ENCODE measurements at places on chromosomes 11 and 22.

GRCh38 chr11:103384652-103385051, 275.4 kb downstream of the DYNC2H1 start:
- no peak for DNase-seq

DNA sequence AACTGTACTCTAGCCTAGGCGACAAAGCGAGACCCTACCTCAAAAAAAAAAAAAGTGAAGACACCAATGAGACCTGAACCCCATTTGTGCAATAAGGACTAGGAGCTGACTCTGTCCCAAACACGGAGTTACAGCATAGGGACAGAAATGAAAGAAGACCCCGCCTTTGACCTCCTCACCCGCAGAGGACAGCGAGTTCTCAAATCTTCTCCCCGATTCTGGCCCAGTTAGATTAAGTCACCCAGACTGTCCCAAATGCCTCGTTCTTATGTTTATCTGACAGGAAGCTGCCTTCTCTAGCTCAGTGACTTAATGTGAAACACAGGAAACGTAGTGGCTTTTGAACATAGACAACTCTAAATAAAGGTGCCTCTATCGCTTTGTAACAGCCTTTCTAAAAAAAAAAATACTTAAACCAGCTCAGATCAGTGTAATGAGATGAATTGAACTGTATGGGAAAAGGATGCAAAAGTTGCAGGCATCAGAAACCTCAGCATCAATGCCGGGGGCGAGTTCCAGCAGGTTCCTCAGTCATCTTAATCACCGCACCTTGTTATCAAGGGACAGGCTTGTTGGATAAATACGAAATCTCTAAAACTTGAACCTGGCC, 10.6 kb downstream of the MYH9 start:
- DNase-seq, result peak; percentile 54

GRCh38 chr11:64138398-64138797, 27.5 kb downstream of the MACROD1 start:
- DNase-seq, result no peak

DNA sequence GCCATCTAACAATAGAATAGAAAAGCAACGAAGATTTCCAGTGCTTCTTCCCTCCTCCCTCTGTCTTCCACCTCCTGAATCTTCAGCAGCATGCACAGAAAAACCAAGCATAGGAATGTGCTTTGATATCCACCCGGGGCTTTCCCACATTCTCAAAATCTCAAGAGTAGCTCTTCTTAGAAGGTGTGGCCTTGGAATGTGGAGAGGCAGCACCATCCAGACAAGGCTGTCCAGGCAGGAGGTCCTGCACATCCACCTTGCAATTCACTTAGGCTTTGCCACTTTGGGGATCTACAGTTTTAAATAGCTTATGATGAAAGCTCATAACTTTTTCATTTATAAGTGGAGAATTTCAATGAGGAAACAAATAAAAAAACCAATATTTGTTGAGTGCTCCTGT, 72.9 kb downstream of the KIRREL3 start:
- no peak for DNase-seq

- no peak for DNase-seq
Measured at GRCh38 chr22:47586038-47586437, 823.6 kb downstream of the TBC1D22A start.

DNA sequence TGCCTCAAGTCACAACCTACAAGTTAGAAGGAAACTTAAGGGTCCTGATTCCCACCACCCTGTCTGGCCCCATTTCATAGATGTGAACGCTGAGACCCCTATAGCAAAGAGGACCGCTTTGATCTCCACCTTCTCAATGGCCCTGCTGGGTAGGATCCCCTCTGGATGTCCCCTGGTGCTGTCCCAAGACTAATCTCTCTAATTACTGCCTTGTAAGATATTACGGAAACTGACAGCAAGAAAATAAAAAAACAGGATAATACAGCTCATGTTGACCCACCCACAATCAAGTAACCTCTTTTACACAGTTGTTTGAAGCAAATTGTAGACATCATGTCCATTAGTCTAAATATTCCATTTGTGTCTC, 20.9 kb downstream of the IGLL5 start:
- DNase-seq, result no peak

DNA sequence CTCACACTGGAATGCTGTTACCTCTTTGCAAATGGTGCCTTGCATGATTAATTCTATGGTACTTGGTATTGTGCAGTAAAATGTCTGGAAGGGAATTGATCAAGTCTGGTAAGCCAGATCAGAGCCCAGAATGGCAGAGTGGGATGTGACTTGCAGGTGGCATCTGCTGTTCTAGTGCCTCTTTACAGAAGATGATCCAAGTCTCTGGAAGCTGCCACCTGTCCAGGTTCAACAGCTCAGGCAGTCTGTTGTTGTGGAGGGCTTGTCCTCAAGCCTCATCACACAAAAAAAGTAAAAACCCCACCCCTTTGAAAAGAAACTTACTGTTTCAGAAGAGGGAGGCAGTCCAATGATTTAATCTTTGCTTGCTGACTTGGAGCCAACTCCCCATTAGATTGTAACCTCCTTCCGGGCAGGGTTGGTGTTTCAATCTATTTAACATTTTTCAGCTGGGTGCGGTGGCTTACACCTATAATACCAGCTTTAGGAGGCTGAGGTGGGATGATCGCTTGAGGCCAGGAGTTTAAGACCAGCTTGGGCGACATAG, 17.1 kb downstream of the ZNRF3 start:
- DNase-seq, result no peak

- no peak for DNase-seq
Measured at GRCh38 chr11:76212086-76213035, 6.1 kb upstream of the WNT11 start.

DNA sequence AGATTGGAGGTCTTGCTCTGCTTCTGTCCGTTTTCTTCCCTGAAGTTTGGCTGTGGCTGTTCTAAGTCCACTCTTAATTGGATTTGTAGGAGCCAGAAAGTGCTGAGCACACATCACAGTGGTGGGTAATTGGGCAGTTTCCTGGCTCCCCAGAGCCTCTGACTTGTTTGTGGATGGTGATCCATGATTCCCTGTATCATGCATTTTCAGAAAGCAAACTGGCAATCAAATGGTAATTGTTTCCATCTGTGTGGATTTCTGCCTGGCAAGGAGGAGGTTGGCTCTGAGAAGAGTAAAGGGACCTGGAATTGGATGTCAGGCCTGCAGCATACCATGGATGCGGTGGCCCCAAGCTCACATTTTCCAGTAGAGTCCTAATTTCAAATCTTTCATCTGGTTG, 49.5 kb downstream of the PPFIBP2 start:
- DNase-seq, result no peak

DNA sequence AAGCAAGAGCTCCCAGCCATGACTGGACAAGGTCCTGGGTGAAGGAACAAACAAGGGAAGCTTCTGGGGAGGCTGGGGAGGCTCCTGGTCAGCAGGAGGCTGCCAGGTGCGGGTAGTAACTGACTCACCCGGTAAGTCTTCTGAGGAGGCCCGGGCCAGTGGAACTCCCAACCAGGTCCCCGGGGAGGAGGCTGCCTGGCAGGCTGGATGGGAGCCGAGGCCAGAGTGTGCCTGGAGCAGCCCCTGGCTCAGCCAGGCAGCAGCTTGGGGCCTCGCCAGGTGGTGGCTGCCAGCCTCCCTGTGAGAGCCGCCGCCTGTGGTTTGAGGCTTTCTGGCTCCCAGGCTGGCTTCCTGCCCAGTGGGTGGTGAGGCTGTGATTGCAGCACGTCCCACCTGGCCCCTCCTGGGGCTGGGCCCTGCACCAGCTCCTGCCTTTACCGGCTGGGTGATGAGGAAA, 46.2 kb downstream of the IGF2 start:
- no peak for DNase-seq

GRCh38 chr11:69005183-69005630, 7.8 kb downstream of the MRGPRF start:
- no peak for DNase-seq

DNA sequence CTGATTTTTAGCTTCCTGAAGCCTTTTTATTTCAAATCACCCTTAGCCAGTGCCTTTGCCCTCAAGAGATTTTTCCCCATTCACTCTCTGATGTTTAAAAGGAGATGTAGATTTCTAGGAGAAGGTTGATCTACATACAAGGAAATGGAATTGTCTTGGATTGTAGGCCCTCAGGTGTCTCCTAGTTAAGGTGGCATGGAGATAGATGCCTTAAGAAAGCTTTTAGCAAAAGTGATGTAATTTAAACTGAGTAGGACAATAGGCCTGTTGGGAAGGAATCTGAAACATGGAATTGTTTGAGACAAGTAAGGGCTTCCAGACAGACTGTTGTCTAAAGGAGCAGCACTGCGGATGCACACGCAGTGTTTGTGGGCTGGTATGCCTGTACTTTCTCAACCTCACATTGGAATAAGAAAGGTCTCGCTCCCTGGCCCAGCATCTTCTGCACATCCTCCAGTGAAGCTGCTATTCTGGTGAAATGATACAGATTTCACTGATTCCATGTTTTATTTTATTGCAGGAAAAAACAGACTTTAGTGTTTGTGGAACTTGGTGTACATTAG, 69.8 kb upstream of the SLC25A18 start:
- no peak for DNase-seq

GRCh38 chr22:24485170-24485569, 10.0 kb upstream of the UPB1 start:
- no peak for DNase-seq

DNA sequence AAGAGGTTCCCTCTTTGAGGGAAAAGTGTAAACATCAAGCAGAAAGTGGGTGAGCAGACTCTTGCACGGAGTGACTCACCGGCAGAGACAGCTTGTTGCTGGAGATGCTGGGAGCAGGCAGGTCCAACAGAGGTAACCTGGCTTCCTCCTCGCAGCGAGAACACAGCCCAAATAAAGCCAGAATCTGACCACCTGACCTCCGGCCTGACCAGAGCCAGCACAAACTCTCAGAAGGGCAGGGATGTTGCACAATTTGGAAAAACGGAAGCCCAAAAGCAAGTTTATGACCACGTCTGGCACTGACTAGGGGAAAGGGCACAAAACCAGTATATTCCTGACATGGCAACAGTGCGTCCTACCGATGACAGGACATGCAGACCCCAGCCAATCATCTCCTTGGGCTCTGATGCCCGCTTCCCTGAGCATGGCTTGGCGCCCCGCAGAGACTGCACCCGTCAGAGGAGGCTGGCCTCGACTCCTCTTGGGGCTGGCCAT, 5.4 kb downstream of the SMCO4 start:
- peak; percentile 55 for DNase-seq

DNA sequence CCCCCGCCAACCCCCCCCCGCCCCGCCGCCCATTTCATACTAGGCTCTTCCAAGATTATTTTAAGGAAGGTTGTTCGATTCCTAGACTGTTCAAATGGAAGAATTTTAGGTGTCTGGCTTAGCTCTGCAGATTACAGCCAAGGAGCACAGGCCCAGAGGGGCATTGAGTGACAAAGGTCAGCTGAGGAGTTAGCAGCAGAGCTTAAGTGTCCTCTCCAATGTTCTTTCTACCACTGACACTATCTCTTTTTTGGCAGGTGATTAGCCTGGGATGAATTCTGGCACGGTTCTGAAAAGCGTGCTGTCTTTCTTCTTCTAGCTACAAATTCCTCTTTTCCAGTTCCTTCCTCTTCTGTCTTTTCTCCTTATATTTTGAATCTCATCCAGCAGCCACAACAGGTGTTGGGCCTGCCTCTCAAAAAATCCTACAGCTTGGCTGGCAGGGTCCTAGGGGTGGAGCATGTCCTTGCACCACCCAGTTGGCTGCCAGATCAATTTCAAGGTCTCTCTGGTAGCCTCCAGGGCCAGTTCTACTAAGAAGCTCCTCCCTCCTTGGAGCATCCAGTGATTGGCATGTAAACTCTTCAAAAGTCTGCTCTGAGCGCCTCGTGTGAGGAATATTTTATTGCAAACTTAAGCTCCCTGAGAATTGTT, 23.0 kb downstream of the KCNE3 start:
- DNase-seq, result no peak

GRCh38 chr11:17563231-17563646, 16.2 kb downstream of the OTOG start:
- DNase-seq, result no peak

DNA sequence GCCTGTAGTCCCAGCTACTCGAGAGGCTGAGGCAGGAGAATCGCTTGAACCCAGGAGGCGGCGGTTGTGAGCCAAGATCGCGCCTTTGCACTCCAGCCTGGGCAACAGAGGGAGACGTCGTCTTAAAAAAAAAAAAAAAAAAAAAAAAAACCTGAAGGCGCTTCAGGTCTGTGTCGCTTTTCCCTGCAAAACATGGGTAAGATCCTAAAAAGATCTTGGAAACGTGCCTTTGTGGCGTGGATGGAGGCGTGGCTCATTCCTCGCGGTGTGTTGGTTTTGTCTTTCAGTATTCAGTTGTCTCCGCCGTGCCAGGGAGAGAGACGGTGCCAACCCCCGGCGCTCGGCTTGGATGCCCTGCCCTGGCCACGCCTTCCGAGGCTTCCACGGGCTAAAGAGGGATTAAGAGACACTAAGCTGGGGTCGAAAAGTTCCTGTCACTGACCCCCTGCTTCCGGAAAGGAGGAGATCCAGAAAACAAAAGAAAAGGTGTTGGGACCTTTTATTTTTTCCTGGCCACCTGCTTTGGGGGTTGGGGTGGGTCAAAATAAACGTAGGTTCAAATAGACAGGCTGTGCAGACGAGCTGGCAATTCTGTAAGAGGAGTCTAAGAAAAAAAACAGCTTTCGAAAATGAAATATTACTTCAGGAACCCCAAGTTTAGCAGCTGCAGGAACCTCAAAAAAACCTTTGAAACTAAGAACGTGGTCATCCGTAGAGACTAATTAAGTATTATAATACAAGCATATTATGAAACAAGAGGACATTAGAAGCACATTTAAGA, 1.1 kb upstream of the SLC35F2 start:
- DNase-seq, result peak; percentile 31

- no peak for DNase-seq
Measured at GRCh38 chr22:22712092-22712658, 67.8 kb downstream of the GGTLC2 start.

GRCh38 chr11:1618231-1618630, 3.7 kb downstream of the KRTAP5-4 start:
- no peak for DNase-seq

DNA sequence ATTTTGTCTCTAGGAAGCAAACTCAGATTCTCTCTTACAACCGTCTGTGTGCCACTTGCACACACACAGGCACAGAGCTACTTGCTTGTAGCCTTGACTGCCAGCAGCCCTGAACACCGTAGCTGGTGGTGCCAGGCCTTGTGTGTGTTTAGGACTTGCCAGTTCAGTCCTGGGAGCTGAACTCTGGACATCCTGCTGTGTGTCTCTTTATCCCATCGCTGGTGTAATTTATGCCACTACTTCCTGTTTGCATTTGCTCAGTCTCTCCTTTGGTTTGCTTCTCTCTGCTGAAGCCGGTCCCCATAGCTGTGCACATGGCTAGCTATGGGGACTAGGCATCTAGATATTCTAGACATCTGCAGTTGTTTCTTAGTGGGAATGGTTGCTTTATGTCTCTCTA, 24.0 kb downstream of the MARK2 start:
- DNase-seq, result no peak

GRCh38 chr11:130580891-130581492, 132.5 kb downstream of the ADAMTS15 start:
- no peak for DNase-seq

- no peak for DNase-seq
Measured at GRCh38 chr11:123264431-123264780, 69.4 kb upstream of the CLMP start.

DNA sequence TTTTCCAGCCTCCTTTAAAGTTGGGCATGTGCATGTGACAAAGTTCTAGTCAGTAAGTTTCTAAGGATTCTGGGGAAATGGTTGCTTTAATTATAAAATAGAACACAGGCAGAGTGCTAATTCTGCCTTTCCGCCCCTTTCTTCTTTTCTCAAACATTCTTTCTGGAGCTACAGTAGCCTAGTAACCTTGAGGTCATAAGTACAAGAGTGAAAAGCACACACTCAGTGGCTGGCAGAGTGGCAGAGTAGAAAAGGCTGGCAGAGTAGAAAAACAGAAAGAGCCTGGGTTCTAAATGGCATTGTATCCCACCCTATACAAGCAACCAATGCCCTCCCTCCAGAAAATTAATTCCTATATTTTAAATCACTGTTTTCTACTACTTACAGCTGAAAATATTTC, 51.2 kb downstream of the PAK1 start:
- no peak for DNase-seq

All from KG1 (cell line).